H54 (cell line): ENCODE measurements at places on chromosomes 16 and 17.

DNA sequence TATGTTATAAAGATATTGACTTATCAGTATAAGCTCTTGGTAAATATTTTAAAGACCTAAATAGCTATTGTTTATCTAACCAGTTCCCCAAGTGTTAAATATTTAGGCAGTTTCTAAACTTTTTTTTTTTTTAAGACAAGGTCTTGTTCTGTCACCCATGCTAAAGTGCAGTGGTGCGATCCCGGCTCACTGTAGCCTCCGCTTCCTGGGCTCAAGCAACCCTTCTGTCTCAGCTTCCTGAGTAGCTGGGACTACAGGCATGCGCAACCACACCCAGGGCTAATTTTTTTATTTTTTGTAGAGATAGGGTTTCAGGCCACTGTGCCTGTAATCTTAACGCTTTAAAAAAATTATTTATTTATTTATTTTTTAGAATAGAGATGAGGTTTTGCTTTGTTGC is 43.5 kb downstream of the SNX29 start:
- no peak for DNase-seq

GRCh38 chr17:55654821-55655220 is 67.8 kb downstream of the TMEM100 start:
- DNase-seq, result no peak

GRCh38 chr17:47291242-47291873 is 32.4 kb upstream of the EFCAB13 start:
- DNase-seq, result no peak

GRCh38 chr16:84351630-84352029 is 16.7 kb upstream of the ATP2C2 start:
- DNase-seq, result no peak

GRCh38 chr16:55917373-55918160 is 42.4 kb upstream of the CES5A start:
- DNase-seq, result no peak
